ENCODE measurements at places on chromosomes 6 and 20.
A peak's percentile ranks its signal among the peaks of the same experiment; 100 is the strongest.

DNA sequence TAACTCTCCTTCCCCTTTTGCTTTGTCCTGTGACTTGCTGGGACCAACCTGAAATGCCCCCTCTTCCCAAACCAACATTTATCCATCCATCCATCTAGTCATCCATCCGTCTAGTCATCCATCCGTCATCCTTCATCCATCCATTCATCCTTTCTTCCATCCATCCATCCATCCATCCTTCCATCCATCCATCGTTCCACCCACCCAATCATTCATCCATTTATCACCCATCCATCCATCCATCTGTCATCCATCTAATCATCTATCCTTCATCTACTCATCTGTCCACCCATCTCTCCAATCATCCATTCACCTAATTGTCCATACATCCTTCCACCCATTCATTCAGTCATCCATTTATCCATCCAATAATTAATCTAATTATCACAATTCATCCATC is 92.7 kb downstream of the EDN3 start:
- DNase-seq: no peak

- no peak for DNase-seq
Observed at GRCh38 chr6:134172706-134173365, 120.4 kb upstream of the SLC2A12 start.

DNA sequence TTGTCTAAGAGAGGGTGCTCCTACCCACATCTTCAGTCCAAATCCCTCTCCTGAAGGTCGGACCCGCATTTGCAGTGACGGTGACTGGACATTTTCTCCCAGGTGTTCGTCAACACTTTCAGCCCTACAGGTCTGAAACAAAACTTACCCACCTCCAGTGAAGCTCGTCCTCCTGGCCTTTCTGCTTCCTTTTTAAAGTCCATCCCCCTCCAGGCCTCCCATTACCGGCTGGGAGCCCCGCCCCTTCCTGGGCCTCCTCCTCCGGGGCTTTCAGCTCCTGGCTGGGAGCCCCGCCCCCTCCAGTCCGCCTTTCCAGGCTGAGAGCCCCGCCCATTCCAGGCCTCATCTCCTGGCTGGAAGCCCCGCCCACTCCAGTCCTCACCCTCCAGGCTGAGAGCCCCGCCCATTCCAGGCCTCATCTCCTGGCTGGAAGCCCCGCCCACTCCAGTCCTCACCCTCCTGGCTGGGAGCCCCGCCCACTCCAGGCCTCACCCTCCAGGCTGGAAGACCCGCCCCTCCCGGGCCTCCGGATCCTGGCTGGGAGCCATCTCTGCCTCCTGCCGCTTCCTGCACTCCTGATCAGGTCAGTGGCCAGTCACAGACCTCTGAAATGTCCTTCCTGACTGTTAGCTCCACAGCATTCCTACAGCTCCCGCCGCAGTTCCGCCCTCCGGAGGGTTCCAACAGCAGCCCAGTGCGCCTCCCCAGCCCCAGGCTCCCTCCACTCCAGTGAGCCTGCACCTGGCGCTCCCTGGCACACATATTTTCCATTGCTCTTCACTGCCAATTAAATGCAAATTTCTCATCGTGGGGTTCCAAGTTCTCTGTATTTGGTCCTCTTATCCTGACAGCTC is 98.5 kb downstream of the LY86 start:
- DNase-seq: no peak

GRCh38 chr20:25470045-25470444 is 62.6 kb downstream of the GINS1 start:
- peak; percentile 45 for DNase-seq

DNA sequence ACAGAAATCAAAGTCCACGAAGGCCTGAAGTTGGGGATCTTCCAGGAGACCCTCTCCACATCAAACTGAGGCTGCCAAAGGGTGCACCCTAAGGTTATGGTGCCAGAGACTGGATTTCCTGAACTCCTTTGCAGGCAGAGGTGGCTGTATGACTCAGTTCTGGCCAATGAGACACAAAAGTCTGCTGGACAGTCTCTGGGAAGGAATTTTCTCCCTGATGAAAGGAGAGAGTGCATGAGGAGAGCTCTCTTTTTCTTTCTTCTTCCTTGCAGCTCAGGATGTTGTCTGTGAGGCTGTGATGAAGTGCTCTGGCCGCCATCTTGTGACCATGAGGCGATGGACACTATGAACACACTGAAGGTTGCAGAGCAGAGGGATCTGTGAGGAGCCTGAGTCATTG is 85.2 kb downstream of the MDGA1 start:
- DNase-seq: no peak

- DNase-seq: no peak
Observed at GRCh38 chr20:10115021-10115420, 80.2 kb downstream of the ANKEF1 start.

DNA sequence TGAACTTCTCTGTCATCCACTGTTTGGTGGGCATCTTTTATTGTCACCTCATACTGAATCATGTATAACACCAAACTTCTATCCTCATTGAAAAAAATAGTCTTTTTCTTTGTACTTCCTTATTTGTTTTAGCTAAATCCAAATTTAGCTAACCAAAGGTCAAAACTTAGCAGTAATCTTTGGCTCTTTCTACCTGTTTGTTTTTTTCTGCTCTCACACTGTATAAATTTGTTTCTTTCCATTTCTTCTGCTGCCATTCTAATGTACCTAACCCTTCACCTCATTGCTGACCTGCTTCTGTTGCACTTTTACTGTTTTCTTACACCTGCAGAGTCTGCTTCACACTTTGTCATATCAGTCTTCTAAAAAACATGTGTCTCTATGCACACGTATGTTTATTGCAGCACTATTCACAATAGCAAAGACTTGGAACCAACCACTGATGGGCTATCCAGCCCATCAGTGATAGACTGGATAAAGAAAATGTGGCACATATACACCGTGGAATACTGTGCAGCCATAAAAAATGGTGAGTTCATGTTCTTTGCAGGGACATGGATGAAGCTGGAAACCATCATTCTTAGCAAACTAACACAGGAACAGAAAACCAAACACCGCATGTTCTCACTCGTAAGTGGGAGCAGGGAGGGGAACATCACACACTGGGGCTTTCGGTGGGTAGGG is 7.2 kb downstream of the ATRN start:
- DNase-seq: no peak

DNA sequence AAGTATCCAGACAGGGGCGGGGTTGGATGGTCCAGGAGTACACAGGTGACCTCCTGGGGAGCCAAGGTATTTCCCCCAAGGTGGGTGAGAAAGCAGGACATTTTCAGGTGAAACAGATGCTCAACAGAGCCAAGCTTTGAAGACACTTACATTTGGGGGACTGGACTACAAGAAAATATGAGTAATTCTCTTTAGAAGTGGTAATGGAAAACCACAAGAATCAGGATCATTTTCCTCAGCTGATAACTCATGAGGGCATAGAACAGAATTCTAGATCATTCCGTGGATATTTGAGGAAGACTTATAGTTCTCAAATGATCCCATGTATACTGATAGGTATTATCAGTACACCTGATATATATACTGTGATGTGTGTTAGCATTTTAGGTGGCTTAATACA is 89.9 kb downstream of the UST start:
- no peak for DNase-seq

- no peak for DNase-seq
Observed at GRCh38 chr20:16707674-16708073, 22.2 kb upstream of the SNRPB2 start.

DNA sequence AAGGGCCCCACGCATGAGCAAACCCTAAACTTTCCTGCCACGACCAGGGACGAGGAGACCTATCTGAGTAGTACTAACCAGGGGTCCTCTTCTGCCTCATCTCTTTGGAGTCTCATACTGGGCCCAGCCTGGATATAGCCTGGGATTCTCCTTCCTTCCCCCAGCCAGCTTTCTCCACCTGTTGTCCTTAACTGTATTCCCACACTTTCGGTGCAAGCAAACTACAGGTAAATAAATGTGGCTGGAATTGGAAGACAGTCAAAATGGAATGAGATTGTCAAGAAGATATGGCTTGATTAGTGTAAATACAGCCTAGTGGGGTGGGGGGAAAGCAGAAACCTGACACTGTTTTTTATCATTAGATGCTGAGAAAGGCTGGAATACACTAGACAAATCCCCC is 23.5 kb upstream of the LY86 start:
- no peak for DNase-seq

- no peak for DNase-seq
Observed at GRCh38 chr20:39424962-39425678, 463.0 kb downstream of the DHX35 start.

DNA sequence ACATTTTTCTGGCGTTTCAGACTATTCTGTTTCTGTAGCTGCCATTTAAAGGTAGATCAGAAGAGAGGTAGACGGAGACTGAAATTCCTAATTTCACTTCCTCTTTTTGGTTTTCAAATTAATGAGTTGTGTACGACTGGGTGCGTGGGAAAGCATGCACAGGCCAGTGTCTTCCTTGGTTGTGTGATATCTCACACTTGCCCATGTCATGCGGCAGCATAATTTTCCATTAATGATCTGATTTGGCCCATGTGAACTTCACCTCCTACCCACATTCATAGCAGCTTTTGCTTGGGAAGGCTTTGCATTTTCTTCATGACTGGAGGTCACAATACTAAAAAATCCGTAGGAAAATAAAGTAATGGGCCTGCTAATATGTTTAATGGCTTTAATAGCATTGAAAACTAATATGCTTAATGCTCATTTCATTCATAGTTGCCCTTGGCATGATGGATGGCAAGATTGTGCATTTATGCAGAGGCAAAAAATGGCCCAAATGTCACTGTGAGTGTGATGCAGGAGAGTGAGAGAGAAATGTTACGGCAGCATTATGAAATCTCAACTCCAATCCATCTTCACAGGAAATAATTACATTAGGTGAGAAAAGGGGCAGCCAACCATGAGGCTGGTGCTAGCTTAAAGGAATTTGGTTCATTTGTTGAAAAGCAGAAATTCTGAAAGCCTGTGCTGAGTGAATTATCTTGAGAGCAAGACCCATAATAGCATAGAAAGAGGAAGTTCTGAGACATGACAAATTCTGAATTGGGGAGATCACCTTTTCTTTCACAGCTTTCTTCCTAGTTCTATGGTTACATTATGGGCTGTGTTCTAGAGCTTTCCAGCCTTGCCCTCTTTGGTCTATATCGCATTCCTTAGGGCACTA is 69.0 kb upstream of the UST start:
- no peak for DNase-seq

GRCh38 chr6:140744659-140745320 is 1370.3 kb upstream of the CITED2 start:
- DNase-seq: peak; percentile 0

DNA sequence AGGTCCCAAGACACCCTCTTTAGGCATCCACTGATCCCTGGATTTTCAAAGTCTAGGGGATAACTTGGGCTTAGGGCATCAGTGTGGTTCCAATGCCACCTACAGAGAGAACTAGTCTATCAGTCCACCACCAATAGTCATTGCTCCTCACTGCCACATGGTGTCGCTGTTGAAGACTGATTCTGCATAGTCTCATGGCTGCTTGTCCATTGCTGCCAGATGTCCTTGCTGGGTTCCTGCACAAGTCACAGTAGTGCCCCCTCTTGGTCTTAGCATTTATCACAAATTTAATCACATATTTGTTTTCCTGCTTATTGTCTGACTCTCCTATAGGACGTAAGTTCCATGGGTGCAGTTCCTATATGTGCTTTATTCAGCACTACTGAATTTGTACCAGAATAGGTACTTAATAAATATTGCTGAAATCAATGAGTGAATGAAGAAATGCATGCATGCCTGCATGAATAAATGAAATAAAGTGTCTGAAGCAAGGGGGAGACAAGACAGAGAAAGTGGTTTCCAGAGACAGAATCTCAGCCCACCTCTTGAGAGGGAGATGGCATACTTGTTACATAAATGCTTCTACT is 45.9 kb upstream of the RALY start:
- no peak for DNase-seq

DNA sequence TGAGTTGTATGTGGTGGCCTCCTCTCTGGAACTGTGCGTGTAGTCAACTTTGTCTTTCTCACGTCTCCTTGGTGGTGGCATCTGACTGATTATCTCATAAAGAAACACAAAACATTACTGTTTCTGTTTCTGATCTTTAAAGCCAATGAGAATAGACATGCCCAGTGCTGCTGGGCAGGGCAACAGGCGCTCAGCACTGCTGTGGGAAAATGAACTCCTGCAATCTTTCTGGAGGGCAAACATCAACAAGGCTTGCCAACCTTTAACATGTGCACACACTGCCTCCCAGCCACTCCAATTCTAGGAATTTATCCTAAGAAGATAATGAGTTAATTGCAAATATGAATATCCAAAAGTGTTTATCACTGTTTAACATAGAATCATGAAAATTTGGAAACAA is 106.3 kb upstream of the CD93 start:
- no peak for DNase-seq

DNA sequence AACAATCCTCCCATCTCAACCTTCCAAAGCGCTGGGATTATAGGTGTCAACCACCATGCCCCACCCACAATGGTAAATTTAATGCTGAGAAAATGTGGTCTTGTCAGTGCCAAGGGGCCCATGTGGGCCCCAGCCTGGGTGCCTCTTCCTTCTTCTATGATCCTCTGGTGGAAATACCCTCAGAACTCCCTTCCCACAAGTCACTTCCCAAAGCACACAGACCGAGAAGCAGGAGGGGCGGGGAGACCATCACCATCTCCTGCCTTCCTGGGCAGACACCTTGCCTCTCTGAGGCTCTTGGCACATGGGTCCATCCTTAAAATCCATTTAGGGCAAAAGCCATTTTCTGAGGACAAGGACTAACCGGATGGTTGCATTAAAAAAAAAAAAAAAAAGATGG is 59.0 kb downstream of the NOL4L start:
- no peak for DNase-seq

DNA sequence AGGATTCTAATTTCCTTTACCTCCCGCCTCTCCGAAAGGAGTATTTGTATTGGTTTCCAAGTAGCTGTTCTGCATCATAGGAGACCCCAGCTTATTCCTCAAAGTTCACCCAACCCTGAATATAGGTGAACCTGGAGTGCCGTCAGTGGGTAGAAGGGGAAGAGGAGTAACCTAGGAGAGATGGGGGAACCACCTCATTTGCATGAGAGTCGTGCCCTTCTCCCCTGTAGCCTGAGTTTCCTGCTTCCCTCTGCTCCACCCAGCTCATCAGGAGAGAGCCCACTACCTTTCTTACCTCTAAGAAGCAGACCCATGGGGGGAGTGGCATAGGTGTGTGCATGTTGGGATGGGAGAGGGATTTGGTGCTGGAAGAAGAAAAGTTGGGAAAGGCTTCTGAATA is 17.3 kb upstream of the WFDC2 start:
- DNase-seq: no peak

- no peak for DNase-seq
Observed at GRCh38 chr6:113010196-113010989, 663.3 kb downstream of the RFPL4B start.

- DNase-seq: no peak
Observed at GRCh38 chr6:170131351-170131750, 159.5 kb downstream of the DLL1 start.

DNA sequence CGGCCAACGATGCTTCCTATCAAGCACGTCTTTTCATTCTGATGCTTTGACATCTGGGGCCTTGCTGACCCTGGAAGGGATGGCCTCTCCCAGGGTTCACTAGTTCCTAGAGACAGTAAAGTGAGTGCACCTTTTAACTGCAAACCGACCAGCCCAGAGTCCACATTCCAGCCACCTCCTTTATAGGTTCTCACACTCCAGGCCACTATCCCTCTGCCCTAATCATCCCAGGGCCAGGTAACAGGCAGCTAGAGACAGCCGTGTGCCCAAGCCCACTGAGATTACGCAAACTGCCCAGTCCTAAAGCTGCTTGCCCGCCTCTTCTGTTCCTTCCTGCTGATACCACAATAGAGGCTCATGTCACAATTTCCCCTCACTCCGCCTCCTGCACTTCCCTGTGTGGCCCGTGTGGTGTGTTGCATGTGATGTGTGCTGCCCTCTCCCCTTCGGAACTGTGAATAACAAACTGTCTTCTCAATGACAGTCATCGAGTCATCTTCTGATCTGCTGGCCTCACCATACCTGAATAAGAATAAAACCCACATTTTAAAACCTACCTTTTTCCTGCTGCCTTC is 123.7 kb upstream of the EXOC2 start:
- no peak for DNase-seq

Data from GM12892 (cell line).